ENCODE measurements at places on chromosomes 12 and 14.

DNA sequence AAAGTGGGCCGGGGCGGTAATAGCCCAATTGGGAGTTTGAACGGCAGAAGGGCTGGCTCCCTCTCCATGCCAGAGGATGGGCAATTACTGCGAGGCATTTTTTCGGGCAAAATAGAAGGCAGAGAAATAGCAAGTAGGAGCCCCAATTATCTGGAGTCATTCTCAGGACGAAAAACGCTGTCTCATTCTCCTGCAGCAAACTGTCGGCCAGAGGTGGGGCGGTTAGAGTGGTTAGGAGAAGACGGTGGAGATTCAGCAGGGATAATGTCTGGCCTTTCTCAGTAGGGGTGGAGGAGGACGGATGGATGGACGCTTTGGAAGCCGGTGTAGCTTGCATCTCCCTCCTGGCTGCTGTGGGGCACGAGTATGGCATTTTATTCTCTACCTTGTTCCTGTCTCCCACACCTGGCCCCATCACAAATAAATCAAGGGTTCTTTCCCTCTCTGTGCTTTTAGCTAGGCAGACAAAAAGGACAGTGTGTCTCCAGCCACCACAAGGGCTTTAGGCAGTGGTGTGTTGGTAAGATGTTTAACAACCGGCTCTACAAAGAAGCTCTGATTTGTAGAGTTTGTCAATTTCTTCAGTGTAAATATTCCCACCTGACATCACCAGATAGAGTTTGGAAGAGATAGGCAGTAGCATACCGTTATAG lies 140.5 kb upstream of the LHX5 start:
- no peak for DNase-seq

DNA sequence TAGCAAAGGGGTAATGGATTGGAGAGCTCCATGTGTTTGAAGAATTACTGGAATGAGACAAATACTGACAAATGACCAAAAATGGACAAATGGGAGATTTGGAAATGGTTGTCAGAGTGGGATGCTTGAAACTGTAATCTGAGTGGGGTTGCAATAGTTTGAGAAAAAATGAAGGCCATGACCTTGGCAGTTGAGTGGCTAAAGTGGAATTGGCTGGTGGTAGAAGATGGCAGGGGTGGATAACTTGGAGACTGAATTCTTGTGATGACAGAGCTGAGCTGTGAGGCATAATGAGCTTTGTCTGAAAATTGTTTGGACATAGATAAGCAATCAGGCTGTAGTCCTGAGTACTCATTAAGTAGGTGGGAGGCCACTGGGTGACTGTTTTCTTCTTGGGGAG lies 222.5 kb upstream of the PRICKLE1 start:
- DNase-seq, result no peak

DNA sequence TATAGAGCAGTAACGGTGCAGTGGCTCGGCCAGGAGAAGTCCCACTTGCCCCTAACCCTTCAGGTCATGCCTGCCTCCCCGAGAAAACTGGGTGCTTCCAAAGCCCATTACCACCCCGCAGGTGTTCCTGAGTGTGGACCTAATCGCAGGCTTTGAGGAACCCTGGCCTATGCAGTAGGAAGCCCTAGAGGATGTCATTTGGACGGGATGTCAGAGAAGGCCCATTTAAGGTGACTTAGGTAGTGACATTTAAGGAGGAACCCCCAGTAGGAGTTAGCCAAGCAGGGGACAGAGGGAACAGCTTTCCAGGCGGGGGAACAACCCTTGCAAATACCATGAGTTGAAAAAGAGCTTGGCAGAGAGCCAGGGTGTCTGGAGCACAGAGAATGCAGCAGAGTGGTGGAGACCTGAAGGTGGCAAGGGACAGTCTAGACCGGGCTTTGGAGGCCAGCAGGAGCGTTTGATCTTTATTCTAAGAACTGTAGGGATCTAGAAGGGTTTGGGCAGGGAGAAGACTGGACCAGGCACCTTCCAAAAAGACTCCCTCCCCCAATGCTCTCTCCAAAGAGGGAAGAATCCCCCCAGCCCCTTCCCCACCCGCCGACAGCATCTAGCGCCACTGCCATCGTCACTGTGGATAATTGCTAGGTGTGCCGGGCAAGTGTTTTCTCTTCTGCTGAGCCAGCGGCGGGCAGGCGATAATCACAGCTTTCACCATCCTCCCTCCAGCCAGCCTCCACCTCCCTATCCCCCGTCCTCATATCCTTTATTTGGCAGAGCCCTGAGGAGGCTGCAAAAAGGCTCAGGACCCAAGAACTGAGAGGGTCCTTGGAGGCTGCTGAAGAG lies 33.3 kb upstream of the BEGAIN start:
- DNase-seq, result no peak

DNA sequence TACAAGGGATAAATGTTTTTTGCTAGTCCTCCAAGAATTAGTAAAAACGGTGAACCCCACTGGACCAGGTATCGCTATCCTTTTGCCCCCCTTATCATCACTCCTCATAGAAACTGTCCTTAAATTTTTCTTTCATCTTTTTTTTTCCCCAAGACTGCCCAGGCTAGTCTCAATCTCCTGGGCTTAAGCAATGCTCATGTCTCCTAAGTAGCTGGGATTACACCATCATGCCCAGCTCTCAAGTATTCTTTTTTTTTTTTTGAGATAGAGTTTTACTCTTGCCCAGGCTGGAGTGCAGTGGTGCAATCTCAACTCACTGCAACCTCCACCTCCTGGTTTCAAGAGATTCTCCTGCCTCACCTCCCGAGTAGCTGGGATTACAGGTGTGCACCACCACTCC lies 9.7 kb downstream of the IRF2BPL start:
- no peak for DNase-seq

DNA sequence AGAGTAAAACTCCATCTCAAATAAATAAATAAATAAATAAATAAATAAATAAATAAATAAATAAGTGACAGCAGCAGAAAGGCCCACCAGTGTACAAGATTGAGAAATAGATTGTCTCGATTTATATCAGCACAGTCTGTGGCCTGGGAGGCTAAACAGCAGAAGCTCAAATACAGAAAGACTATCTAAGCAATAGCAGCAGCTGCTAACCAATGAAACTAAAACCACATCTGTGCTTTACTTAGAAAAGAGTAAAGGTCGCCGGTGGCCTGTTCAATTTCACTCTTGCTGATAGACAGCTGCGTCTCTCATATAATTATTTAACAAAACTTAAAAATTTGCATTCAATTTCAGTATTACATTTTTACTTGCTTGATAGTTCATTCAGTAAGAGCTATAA lies 325.7 kb downstream of the CEP128 start:
- DNase-seq, result no peak

- DNase-seq, result no peak
Observed at GRCh38 chr14:57383125-57383745, 7.2 kb upstream of the NAA30 start.

DNA sequence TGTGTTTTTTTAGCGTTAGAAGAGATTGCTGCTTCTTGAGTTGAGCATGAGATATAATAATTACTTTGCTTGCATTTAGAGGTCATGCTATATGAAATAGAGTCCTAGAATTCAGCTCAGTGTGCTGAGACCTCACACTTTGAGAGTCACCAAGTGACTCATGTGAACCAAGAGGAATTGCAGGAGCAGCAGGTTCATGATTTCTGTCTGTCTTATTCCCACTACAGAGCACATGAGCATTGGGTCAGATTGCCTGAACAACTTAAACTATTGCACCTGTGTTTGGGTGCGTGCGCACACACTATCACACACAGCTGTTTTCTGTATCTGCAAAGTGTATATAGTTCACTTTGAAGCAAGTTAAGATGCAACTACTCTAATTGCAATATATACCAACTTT lies 109.3 kb downstream of the FGD4 start:
- DNase-seq, result no peak

- DNase-seq, result no peak
Observed at GRCh38 chr14:33026850-33027430, 88.3 kb downstream of the NPAS3 start.

All from NCI-H187 (cell line).